ENCODE measurements at places on chromosomes 11 and 22.

DNA sequence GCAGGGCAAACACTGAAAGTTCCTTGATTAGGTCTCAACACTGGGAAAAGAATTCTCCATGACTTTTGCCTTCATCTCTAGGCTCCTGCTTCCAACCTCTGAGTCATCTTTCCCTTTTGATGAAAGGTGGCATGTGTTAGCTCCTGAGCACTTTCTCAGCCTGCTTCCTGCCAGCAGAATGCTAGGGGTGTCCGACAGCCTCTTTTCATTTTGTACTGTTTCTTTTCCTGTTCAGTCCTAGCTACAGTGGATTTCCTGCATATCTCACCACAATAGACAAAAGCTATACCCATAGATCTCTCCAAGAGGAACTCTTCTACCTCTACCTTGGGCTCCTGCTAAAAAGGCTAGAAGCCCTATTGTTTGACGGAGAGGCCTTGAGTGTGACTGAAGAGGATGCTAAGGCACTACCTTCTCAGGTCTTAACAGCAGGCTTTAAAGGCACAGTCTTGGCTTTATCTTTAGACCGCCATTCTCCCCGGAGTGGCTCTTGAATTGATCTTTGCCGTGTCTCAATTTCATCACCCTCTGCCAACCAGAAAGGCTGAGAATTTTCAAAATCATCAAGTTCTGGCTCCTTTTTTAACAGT is 145.5 kb downstream of the RBFOX2 start:
- DNase-seq, result no peak

DNA sequence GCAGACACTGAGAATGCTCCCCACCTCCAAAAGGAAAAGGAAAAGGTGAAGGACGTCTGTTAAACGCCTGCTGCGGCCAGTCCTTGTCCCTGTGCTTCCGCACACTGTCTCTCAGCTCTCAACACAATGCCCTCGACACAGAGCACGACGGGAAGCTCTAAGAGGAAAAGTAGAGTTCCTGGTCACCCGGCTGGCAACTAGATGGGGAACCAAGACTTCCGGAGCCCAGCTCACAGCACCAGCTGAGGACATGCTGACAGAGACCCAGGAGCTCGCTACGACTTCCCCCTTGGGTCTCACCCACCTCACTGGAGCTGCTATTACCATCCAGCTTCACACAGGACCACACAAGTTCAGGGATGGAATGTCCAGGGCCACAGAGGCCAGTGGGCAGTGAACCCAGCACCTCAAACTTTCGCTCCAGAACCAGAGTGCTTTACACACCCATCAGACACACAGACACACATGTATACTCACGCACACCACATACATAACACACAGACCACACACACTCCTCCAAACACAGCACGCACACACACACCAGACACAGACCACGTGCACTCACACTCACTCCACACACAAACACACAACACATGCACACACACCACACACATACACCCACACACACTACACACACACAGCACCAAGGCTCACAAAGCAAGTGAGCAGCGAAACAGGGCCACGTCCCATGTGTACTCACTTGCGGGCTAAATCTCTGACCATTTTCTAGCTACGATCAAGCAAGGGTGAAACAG is 9.6 kb downstream of the SULT4A1 start:
- DNase-seq, result no peak

DNA sequence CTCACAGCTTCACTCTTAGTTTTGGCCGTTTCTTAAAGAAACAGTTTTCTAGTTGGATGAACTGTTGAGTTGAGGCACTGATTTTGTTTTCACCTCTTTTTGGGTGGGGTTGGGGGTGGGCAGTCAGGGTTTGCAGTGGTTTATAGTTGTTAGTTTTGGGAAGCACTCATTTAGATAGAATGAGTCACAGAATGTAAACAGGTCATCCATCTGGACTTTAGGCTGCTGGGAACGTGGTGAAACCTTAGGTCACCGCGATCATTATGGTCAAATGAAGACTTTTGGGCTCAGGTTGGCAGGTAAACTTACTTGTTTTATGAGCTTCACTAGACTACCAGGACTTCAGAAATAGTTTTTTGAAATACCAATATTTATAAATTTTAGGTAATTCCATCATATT is 48.4 kb downstream of the CSTPP1 start:
- no peak for DNase-seq

DNA sequence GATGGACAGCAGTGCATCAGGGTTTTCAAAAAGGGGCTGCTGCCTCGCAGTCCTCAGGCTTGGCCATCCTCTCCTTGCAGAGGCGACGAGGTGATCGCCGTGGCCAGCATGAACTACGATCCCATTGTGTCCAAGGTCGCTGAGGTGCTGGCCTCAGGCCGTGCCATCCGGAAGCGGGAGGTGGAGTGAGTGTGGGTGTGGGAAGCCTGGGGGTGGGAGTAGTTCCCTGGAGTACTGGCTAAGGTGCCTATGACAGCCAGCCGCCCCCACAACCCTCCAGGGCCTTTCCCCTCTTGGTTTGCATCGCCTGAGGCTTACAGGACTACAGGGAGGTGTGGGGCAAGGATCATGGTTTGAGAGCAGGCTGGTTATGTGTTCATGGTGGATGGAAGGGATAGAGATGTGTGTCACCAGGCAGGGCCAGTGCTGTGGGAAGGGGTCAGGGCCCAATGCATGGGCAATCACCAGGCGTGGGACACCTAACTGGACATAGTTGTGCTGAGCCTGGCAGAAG is 2.1 kb upstream of the LZTR1 start:
- DNase-seq, result no peak

DNA sequence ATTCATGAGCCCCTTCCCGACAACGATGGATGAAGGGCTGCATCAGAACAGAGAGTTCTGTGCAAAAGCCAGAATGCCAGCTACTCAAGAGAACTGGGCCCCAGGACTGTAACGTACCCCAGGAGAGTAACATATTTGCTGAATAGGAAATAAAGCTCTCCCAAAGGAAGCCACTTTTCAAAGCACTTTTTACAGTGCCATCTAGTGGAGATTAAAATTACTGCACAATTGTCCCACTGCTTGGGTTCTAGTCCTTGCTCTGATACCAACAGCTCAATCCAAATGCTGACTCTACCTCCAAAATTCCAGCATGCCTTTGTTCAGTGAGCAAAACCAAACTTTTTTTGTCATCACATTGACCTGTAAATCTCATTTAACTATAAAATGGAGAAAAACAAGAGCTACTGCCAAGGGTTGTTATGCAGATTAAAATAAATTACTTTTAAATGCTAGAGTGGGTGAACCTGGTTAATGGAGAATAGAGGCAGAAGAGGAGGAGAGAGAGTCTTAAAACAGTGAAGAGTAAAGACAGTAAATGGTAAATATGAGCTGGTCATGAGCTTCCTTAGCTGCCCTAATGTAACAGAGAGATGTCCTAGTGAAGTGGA is 87.6 kb upstream of the FSHB start:
- no peak for DNase-seq

DNA sequence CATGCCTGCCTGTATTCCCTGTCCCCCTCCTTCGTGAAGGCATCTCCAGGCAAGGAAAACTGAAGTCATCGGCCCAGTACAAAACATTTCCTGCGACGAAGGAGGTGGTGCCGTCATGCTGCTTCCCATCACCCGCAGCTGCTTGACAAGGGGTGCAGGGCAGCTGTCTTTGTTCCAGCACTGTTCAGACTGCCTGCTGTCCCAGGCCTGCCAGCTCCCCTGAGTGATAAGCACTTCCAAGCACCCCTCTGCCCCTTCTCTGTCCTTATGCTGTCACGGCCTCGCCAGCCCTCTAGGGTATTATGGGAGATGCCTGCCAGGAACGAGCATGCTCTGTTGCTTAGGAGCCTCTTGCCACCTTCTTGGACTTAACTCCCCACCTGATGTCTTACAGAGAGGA is 37.1 kb upstream of the BSX start:
- no peak for DNase-seq

DNA sequence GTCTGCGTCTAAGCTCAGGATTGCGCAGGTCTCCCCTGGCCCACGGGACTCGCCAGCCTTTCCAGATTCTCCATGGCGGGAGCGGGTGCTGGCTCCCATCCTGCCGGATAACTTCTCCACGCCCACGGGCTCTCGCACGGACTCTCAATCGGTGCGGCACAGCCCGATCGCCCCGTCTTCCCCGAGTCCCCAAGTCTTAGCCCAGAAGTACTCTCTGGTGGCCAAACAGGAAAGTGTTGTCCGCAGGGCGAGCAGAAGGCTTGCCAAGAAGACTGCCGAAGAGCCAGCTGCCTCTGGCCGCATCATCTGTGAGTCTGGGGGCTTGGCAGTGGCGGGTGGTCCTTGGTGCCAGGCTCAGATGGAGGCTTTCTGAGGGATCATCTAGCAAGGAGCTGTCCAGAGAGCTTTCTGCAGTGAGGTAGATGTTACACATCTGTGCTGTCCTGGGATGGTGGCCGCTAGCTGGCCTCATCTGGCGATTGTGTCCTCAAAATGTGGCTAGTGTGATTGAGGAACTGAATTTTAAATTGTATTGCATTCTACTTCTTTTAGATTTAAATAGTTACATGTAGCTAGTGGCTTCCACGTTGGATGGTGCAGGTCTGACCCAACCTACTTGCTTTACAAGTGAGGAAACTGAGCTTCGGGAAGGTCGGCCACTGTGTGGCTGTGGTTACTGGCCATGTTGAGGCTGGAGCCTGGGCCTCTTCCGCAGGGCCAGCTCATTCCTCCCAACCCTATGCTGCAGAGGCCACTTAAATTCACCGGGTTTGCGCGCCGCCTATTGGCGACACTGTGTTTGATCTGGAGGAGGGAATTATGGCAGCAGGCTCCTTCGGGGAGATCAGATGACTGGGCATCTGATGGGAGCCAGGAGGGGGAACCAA is 6.7 kb downstream of the INCENP start:
- DNase-seq, result no peak

DNA sequence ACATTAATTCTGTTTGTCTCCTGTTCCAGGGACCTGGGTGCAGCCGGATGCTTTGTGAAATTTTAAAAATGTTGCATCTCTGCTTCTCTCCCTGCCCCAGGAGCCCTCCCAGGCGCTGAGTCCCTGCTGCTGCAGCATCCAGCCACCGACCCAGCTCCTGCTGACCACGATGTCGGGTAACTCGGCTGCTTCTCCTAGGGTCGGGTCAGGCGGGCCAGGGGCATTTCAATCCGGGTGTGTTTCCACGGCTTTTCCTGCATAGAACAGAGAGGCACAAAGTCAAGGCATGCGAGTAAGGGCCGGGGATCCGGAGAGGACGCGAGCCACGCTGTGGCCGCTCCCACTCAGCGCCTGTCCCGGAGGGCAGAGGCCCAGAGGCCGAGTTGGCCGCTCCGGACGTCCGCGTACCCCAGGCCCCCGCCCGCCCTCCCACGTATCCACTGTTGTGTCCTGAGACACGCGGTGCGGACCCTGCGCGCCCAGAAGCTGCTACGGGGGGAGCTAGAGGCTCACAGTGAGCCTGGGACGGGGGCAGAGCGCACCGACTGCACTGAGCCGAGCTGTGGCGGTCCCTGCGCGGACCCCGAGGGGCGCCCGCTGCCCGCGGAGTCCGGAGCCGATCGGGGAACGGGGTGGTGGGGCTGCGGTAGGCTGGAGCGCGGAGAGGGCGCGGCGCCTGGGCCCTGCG is at the start of gene POU2AF3:
POU2AF3 (plus strand) TSS at position 134 of the 688 bp plus-strand sequence; CDS start at position 170, 36 bp downstream.
- no peak for DNase-seq

GRCh38 chr11:131976021-131976420 is 605.6 kb downstream of the NTM start:
- DNase-seq, result no peak

- DNase-seq, result peak; percentile 35
Measured at GRCh38 chr11:34313099-34313517, 44.7 kb downstream of the ABTB2 start.

GRCh38 chr11:95816037-95816436 is 25.7 kb downstream of the CEP57 start:
- DNase-seq, result peak; percentile 6

DNA sequence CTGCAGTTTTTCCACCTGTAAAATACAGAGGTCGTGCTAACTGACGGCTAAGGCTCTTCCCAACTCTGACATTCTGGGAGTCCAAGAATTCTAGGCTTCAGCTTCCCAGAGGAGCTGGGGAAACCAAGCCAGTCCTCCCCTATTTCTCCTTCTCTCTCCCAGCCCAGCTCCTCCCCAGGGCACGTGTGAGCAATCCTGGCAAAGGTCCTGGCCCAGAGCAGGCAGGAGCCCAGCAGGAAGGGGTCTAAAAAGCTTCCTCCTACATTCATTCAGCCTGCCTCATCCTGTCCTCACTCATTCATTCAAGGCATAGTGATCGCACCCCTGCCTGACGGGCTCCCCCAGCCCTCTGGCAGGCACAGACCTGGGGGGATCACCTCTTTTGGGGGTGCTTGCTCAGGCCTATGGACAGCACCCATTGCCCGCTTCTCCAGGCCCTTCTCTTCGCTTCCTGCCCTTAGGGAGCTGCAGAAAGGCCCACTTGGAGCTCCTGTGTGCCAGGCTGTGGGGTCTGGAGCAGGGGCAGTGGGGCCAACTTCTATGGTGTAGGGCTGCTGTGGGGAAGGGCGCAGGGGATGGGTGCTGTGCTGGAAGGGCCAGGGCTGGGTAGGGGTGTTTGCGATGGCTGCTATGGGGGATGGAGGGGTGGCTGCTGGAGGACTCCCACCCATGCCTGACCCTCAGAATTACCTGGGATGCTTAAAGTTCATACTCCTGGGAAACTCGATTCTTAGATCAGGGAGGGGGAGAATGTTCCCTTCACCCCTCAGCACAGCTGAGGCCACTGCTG is 9.8 kb downstream of the KCNC1 start:
- no peak for DNase-seq

DNA sequence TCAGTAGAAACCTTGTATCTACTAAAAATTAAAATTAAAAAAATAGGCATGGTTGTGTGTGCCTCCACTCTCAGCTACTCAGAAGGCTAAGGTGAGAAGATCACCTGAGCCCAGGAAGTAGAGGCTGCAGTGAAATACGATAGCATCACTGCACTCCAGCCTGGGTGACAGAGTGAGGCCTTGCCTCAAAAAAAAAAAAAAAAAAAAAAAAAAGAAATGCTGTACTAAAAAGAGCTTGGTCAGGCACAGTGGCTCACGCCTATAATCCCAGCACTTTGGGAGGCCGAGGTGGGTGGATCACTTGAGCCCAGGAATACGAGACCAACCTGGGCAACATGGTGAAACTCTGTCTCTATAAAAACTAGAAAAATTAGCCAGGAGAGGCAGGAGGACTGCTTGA is 36.5 kb downstream of the SBF2 start:
- no peak for DNase-seq

DNA sequence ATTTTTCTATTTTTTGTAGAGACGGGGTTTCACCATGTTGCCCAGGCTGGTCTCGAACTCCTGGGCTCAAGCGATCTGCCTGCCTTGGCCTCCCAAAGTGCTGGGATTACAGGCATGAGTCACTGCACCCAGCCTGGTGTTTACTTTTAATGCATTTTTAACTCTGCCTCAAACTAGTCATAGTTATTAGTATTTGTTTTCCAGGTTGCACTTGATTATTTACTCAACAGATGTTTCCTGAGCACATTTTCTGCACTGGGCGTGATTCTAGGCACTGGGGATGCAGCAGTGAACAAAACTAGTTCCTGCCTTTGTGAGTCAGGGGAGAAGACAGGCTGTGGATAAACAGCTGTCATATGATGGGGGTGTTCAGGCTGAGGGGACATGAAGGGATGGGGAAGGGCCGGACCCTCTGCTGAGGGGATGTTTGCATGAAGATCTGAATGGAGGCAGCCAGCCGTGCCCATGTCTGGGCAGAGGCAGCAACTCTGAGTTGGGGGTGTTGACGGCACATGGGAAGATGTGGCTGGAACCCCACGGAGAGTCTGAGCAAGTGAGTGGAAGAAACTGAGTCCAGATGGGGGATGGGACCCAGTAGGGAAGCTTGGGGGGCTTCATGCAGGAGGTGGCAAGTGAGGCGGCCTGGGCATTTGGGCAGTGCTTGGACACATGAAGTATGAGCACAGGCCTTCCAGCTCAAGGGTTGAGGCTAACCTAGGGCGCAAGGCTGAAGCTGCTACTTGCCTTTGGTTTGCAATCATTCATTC is 34.4 kb downstream of the MPPED1 start:
- DNase-seq, result no peak

- peak; percentile 83 for DNase-seq
Measured at GRCh38 chr22:22030493-22031182, 48.1 kb upstream of the TOP3B start.

Data from GM06990 (cell line).